Trophoblast cell (in vitro differentiated cells and primary cell): ENCODE measurements at places on chromosomes 5 and 9.

GRCh38 chr9:127578952-127579853 lies 32.9 kb upstream of the STXBP1 start:
- peak; percentile 79 for DNase-seq

DNA sequence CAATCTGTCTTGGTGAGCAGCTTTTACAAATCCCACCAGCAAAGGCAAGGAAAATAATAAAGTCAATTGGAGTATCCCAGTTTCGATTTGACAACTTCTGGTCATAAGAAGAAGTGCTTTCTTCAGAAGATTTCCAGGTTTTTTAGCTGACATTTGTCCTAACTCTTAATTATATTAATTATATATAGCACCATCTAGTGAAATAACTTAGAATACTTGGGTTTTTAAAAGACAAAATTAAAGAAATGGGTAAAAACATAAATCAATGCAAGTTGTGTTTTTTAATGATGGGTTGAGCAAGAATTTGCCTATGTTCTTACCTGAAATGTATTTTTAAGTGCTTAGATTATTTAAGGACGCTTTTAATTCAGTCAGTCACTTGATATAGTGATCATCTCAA lies 421.8 kb downstream of the ACTL7B start:
- no peak for DNase-seq

DNA sequence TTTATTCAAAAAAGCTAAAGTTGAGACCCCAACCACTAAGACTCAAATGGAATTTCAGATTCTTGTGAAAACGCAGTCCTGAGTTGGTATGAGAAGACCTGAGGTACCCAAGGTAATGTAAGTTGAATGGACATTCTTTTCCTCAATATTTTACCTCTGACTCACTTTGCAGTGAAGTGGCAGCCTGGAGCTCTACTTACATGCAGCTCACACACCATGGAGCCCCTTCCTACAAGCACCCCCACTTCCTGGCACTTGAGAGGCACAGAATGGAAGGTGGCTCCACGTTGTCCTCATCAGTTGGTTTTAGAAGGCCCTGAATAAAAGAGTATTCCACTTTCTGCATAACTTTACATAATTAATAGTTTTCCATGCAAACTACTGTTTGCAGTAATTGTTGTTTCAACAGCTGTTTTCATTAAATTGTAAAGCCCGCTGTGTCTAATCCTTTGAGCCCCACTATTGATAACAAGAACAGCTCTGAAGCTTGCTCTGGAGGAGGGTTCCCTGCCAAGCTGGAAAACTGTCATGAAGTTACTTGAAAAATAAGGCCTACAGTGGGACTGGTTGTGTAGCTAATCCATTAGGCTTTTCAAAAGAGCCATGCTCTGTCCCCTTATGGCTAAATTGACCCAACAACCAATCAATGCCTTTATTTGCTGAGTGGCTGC lies 102.2 kb upstream of the SPATA31D4 start:
- DNase-seq = peak; percentile 8

DNA sequence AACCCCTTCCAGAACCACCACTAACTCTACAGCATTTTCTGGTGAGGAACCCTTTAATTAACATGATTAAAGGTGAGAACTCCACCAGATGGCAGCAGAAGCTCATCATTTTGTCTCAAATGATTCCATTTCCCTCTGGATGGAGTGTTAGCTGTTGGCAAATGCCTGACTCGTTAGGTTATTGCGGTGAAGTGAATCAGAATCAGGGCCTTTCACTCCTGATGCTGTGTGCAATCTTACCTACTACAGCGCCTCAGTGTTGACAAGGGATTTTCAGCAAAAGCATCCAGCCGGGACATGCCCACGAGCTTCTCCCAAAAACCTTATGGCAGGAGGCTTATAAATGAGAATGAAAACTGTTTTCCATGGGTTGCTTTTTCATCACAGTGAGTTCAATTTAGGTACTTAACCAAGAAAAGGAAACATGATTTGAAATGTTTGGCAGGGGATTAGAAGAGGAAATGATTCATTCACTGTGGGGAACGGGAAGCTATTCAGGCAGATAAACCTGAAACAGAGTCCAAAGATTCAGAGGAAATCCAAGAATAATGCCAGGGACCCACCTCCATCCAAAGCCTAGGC lies 48.0 kb upstream of the CAST start:
- peak; percentile 93 for DNase-seq
